ENCODE measurements at places on chromosomes 5 and 9.

- no peak for DNase-seq
Measured at GRCh38 chr9:34560599-34561214, 28.8 kb downstream of the CNTFR start.

- DNase-seq = no peak
Measured at GRCh38 chr9:37859043-37859442, 44.9 kb downstream of the SLC25A51 start.

DNA sequence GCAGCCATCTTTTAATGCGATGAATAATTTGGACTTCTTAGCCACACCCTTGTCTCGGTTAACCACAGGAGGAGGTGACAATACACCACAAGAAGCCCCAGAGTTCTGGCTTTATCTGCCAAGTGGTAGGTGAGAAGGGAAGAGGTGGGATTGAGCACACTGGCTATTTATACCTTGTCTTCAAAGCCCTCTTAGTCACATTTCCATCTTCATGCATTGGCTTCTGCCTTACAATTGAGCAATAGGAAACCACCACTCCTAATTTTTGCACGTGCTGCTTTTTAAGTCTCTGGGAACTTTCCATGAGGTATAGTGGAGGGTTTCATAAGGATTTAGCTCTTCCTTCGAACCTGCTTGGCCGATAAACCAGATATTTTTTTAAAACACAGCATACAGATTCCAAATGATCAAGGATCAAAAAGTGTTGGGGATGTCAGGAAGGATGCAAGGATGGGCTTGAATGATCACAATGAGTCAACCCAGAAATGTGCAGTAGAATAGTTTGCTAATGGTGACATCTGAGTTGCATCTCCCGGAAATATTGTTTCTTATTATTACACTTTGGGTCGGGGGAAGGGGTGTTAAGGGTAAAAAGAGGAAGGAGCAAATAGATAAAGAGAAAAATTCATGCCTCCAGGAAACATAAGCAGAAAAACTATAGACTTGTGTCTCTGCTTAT is 25.5 kb downstream of the PLAC8L1 start:
- DNase-seq = no peak

- peak; percentile 70 for DNase-seq
Measured at GRCh38 chr9:34675048-34675714, 12.7 kb upstream of the CCL27 start.

GRCh38 chr5:3511519-3511918 is 84.1 kb upstream of the IRX1 start:
- no peak for DNase-seq

GRCh38 chr5:127305493-127305892 is 14.9 kb downstream of the MEGF10 start:
- DNase-seq = no peak

DNA sequence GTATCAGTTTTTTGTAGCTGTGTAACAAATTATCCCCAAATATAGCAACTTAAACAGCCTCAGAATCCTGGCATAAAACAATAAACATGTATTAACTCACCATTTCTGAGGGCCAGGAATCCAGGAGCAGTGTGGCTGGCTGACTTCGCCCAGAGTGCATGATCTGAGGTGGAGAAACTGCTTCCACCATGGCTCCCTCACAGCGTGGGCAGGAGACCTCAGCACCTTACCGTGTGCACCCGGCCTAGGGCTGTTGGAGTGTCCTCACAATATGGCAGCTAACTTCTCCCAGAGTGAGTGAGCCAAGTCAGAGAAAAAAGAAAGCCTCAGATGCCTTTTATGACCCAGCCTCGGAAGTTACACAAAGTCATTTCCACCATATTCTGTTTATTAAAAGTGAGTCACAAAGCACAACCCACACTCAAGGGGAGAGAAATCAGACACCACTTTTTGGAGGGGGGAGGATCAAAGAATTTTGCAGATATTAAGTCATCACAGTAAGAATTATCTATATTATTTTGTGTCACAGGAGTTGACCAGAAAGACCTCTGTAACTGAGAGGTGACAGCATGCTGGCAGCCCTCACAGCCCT is 59.6 kb downstream of the TSTD2 start:
- DNase-seq = no peak

DNA sequence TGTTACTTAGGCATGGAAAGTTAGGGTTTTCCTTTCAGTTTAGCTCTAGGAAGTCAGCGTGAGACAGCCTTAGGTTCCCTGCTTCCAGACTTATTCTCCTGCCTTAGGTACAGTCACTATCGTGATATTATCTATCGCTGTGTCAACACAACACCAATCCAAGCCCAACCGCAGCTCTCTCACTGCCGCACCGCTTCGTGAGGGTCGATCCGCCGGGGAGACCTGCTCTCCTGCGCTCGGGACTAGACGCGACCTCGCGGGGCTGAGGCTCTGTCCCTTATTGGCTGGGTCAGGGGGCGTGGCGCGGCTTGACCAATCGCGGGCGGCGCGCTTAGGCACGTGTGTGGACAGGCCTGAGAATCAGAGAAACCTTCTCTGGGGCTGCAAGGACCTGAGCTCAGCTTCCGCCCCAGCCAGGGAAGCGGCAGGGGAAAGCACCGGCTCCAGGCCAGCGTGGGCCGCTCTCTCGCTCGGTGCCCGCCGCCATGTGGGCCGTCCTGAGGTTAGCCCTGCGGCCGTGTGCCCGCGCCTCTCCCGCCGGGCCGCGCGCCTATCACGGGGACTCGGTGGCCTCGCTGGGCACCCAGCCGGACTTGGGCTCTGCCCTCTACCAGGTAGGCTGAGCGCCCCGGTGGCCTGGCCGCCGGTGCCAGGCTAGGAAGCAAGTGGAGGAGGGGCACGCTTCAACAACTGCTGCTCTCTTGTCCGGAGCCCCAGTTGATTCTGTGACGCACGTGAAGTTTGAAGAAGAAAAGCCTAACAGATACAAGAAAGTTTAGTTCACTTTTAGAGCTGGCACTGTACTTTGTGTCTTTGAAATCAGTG is at the start of gene MCCC2:
TSS of gene MCCC2 (plus strand) at position 400 of the 825 bp plus-strand sequence. CDS start at position 486, 86 bp downstream.
- DNase-seq = peak; percentile 96

GRCh38 chr5:143434261-143435209 is 31.0 kb upstream of the NR3C1 start:
- DNase-seq = peak; percentile 53

- DNase-seq = no peak
Measured at GRCh38 chr9:77933019-77933418, 98.6 kb downstream of the GNAQ start.

GRCh38 chr9:115115924-115116323 is 2.0 kb downstream of the TNC start:
- DNase-seq = no peak

GRCh38 chr5:167945542-167946384 is 345.7 kb upstream of the WWC1 start:
- no peak for DNase-seq

GRCh38 chr9:124254261-124254682 is 3.5 kb upstream of the NEK6 start:
- DNase-seq = no peak

DNA sequence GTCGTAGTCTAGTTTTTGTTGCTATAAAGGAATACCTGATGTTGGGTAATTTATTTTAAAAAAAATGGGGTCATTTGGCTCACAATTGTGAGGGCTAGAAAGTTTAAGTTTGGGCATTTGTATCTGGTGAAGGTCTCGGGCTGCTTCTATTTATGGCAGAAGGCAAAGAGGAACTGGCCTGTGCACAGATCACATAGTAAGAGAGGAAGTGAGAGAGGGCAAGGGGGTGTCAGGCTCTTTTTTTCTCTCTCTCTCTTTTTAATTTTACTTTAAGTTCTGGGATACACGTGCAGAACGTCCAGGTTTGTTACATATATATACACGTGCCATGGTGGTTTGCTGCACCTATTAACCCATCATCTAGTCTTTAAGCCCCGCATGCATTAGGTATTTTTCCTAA is 453.3 kb downstream of the DIRAS2 start:
- peak; percentile 74 for DNase-seq

- DNase-seq = no peak
Measured at GRCh38 chr5:58266402-58266801, 193.5 kb downstream of the PLK2 start.

- no peak for DNase-seq
Measured at GRCh38 chr9:93329629-93330280, 121.7 kb upstream of the FAM120A start.

DNA sequence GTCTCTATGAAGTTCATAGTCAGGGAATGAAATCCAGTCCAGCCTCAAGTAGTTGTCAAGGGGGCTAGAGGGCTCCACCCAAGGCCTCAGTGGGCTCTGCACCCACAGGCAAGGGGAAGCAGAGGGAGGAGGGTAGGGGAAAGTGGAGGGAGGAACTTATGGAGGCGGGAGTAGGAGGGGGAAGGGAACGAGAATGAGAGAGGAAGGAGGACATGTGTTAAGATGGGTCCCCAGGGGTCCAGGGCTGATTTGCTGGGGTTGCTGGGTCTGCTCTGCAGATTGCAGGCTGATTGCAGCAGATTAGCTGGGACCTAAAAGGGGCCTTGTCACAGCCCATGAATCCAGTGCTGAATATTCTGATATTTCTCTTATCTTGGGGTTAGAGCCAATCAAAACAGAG is 166.9 kb upstream of the IL12B start:
- DNase-seq = no peak

DNA sequence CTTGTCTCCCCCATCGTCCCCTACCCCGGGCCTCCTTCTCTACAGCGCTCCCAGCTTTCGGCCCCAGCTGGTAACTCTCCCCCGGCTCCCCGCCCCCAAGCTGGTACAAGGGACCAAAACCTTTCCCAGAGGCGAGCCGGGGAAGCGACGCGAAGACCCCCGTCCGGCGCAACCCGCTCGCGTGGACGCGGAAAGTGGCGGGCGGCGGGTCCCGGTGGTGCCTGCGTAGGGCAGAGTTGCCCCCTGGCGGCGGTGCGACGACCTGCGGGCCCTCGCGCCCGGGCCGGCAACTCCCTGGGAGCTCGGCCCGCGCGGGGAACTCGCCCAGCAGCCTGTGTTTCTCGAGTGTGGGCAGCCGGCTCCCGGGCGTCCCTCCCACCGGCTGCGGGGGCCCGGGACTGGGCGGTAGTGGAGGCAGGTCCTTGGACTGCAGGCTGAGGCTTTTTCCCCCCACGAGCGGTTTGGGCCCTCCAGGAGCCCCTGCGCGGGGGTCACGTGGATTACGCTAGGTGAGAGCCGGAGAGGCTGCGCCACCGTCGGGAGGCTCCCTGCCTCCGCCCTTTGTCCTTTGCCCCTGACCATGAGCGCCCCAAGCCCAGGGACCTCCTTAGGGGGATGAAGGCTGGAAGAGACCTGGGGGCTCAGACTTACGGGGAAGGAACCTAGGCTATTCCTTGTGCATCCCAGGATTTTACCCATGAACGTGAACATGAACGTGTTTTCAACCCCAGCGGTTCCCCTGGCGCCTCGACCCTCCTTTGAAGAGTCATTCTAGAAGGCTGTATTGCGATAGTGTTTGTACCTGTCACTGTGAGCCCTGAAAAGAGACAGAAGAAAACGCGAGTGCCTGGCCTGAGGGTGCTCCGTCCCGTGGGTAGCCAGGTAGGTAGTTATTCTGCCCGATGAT is 2.9 kb upstream of the FOXD1 start:
- peak; percentile 45 for DNase-seq

DNA sequence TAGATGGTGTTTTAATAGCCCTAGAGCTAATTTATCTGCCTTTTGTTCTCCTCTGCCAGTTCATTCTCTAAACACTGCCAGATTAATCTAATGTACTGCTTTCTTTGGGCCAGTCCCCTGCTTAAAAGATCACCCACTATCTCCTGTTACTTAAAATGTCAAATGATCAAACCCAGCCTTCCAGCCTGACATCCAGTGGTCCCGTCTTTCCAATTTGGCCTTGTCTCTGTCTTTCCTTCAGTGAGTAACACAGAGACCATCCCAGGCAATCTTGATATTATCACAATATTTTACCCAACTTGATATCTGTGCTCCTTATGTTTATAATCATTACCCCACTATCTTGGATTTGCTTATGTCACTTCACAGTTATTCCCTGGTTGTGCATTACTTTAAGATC is 12.0 kb downstream of the PRR16 start:
- DNase-seq = no peak

GRCh38 chr5:26239588-26239987 is 798.8 kb downstream of the CDH9 start:
- no peak for DNase-seq

GRCh38 chr5:102216678-102217077 is 79.4 kb downstream of the SLCO4C1 start:
- DNase-seq = no peak

DNA sequence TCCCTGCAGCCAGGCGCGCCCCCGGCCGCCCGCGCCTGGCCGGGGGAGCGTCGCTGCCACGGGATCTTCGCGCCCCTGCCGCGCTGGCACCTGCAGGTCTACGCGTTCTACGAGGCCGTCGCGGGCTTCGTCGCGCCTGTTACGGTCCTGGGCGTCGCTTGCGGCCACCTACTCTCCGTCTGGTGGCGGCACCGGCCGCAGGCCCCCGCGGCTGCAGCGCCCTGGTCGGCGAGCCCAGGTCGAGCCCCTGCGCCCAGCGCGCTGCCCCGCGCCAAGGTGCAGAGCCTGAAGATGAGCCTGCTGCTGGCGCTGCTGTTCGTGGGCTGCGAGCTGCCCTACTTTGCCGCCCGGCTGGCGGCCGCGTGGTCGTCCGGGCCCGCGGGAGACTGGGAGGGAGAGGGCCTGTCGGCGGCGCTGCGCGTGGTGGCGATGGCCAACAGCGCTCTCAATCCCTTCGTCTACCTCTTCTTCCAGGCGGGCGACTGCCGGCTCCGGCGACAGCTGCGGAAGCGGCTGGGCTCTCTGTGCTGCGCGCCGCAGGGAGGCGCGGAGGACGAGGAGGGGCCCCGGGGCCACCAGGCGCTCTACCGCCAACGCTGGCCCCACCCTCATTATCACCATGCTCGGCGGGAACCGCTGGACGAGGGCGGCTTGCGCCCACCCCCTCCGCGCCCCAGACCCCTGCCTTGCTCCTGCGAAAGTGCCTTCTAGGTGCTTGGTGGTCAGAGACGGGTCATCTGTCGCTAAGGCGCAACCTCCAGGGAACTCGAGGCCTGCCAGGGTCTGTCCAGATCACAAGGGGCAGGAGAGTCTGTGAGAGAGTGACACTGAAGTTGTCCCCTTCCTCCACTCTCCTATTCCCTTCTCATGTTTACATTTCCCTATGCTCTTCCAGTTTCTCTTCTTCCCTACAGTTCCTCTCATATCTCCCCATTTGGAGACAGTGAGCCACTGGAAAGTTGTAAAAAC is 1.3 kb downstream of the GPR150 start:
- peak; percentile 46 for DNase-seq

GRCh38 chr5:74311961-74312360 is 328.6 kb downstream of the ENC1 start:
- no peak for DNase-seq

- no peak for DNase-seq
Measured at GRCh38 chr9:135924628-135925338, 17.4 kb upstream of the CAMSAP1 start.

Data from germinal center (tissue), 1 donor.